ENCODE measurements at places on chromosomes 4 and X. TPM values are rescaled to one million over a fixed set of nuclear protein-coding genes. Genes with fewer than 3 reads are reported as not detected.

- H3K27me3 ChIP-seq: peaks cover 9% of the 10 kb centered on the region
- H3K27ac ChIP-seq: no peak overlapping the region
- no peak overlapping the region for H3K4me3 ChIP-seq
- H3K4me1 ChIP-seq: no peaks in the 10 kb centered on the region
- no peak for DNase-seq
Observed at GRCh38 chr4:47312170-47312569, 151.3 kb downstream of the COMMD8 start.

GRCh38 chr4:134762053-134762452 is 560.5 kb upstream of the PABPC4L start:
- H3K36me3 ChIP-seq: no peaks in the 10 kb centered on the region
- no peak overlapping the region for H3K4me3 ChIP-seq
- DNase-seq: no peak
- H3K4me1 ChIP-seq: no peaks in the 10 kb centered on the region
- no peaks in the 10 kb centered on the region for H3K27me3 ChIP-seq

- H3K36me3 ChIP-seq: no peaks in the 10 kb centered on the region
- H3K27ac ChIP-seq: no peak overlapping the region
- no peaks in the 10 kb centered on the region for H3K4me1 ChIP-seq
- no peak for DNase-seq
- H3K4me3 ChIP-seq: no peak overlapping the region
Observed at GRCh38 chr4:82508806-82509428, 52.9 kb downstream of the TMEM150C start.

GRCh38 chrX:21509912-21510311 is 135.7 kb downstream of the CNKSR2 start:
- no peaks in the 10 kb centered on the region for H3K36me3 ChIP-seq
- peaks cover 19% of the 10 kb centered on the region for H3K4me1 ChIP-seq
- DNase-seq: no peak
- H3K4me3 ChIP-seq: no peak overlapping the region
- H3K27me3 ChIP-seq: no peaks in the 10 kb centered on the region
- H3K27ac ChIP-seq: peak overlapping the region; percentile 49

DNA sequence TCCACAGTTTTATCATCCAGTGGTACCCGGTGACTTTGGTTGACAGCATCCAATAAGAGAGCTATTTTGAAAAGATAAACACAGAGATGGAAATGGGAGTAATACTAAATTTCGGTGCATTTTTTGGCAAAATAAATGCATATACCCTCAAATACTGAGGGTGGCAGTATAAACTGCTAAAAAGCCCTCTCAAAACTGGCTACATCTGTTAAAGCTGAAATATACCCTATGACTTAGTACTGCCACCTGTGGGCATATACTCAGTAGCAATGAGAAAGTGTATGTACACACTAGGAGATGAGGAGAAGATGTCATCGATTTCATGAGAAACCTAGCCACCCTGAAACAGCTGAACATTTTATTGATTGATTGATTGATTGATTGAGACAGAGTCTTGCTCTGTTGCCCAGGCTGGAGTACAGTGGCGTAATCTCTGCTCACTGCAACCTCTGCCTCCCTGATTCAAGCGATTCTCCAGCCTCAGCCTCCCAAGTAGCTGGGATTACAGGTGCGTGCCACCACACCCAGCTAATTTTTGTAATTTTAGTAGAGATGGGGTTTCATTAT is 12.2 kb upstream of the TMEM128 start:
- H3K36me3 ChIP-seq: no peaks in the 10 kb centered on the region
- DNase-seq: no peak
- no peaks in the 10 kb centered on the region for H3K4me1 ChIP-seq
- peaks cover 8% of the 10 kb centered on the region for H3K27me3 ChIP-seq

GRCh38 chr4:152094970-152095700 is 334.3 kb upstream of the GATB start:
- no peak overlapping the region for H3K27ac ChIP-seq
- no peak for DNase-seq
- no peaks in the 10 kb centered on the region for H3K27me3 ChIP-seq
- H3K36me3 ChIP-seq: peaks cover 1% of the 10 kb centered on the region
- H3K4me1 ChIP-seq: peaks cover 13% of the 10 kb centered on the region

DNA sequence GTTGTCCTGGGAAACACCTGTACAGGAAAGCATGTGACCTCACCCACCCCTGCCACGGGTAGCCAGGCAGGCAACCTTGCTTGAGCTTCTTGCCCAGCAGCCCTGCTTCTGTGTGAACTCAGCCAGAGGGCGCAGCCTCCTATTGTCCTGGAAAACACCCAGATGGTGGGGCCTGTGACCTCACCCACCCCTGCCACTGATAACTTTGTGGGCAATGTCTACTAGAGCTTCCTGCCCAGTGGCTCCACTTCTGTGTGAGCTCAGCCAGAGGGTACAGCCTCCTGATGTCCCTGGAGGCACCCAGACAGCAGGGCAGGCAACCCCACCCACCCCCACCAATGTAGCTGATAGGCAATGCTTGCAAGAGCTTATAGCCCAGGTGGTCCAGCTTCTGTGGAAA is 146.3 kb downstream of the DTHD1 start:
- H3K4me1 ChIP-seq: no peaks in the 10 kb centered on the region
- peaks cover 5% of the 10 kb centered on the region for H3K27me3 ChIP-seq

DNA sequence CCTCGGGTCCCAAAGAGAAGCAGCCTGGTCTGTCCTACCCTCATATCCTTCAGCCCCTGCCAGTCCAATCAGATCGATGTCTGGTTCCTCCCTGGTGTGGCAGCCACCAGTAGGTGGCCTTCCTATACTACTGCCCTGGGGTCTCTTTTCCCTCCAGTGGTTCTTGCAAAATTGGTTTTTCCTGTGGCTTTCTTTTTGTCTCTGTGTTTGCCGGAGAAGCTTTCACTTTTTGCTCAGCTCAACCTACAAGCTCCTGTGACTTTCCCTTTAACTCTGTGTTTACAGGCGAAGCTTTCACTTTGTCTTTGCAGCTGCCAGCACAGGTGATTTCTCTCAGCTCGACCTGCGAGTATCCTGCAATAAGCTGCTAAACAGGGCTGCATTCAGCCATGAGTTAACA is 46.8 kb downstream of the UGT2A3 start:
- no peak overlapping the region for H3K27ac ChIP-seq
- peaks cover 5% of the 10 kb centered on the region for H3K27me3 ChIP-seq
- H3K4me3 ChIP-seq: no peak overlapping the region
- no peaks in the 10 kb centered on the region for H3K36me3 ChIP-seq

DNA sequence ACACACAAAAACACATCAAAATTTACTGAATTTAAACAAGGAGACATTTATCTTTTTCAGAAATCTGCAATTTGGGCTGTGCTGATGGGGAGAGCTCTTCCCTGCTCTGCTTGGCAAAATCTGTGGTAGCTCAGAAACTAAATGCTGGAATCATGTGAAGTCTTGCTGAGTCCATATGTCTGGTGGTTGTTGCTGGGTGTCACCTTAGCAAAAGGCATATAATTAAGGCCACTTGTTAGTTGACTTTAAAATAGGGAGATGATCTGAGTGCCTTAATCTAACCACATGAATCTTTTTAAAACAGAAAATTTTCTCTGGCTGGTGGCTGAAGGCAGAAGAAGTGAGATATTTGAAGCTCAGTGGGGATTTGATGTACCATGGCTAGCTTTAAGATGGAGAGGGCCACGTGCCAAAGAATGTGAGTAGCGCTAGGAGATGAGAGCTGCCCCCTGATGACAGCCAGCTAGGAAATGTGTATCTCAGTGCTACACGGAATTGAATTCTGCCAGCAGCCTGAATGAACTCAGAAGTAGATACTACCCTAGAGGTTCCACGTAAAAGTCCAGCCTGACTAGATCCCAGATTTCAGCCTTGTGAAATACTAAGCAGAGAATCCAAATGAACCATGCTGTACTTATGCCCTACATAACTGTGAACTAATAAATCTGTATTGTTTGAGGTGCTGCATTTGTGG is 7.6 kb upstream of the GUF1 start:
- no peak for DNase-seq
- H3K4me3 ChIP-seq: no peak overlapping the region
- no peaks in the 10 kb centered on the region for H3K36me3 ChIP-seq
- no peak overlapping the region for H3K27ac ChIP-seq

DNA sequence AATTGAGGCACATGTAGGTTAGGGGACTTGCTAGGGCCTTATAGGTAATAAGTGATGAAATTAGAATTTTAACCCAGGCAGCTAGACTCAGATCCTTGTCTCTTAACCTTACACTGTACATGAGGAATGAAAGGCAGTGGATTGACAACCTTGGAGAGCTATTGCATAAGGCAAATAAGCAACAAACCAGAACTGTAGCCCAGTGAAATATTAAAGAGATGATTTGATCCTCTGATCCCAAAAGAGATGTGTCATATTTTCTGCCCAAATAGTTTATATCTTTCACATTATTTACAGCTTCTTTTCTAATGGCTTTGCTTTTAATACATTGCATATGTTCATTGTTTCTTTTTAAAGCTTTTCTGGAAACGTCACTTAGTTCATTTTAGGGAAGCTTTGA is 252.6 kb downstream of the ANK2 start:
- no peak overlapping the region for H3K4me3 ChIP-seq
- DNase-seq: no peak

Gene RENBP
- 13.1 TPM for total RNA-seq

Gene TECRL
- total RNA-seq: not detected

DNA sequence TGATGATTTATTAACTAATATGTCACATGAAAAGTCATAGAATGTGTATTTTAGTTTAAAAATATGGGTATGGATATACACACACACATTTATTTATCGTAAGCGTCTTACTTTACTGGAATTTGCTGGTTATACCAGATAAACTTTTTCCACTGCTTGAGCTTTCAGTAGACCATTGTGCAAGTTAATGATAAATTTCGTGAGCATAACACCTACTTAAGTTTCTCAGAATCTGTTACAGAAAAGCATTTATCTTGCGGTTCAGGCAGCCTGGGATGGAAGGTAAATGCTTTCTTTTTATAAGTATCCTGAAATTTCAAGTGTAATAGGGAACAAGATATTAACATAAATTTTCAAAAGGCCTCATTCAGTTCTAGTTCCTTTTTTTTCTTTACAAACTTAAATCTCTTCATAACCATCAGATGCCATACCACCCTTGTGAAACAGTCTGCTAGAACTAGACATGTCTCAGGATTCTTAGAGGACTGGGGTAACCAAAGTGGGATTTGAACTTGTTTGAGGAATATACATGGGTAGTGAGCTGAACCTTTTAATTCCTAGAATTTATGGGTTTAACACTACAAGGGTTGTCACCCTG is 27.7 kb downstream of the ATP7A start:
- no peak overlapping the region for H3K27ac ChIP-seq
- no peak overlapping the region for H3K4me3 ChIP-seq
- peaks cover 8% of the 10 kb centered on the region for H3K4me1 ChIP-seq
- no peaks in the 10 kb centered on the region for H3K36me3 ChIP-seq

- peak; percentile 53 for DNase-seq
- H3K27me3 ChIP-seq: no peaks in the 10 kb centered on the region
- H3K4me1 ChIP-seq: no peaks in the 10 kb centered on the region
- no peak overlapping the region for H3K27ac ChIP-seq
Observed at GRCh38 chrX:80354966-80355465, 65.2 kb upstream of the TENT5D start.

GRCh38 chr4:8385611-8386010 is 54.9 kb downstream of the ACOX3 start:
- DNase-seq: peak; percentile 47
- H3K36me3 ChIP-seq: peaks cover 31% of the 10 kb centered on the region
- no peaks in the 10 kb centered on the region for H3K27me3 ChIP-seq
- peaks cover 14% of the 10 kb centered on the region for H3K4me1 ChIP-seq
- no peak overlapping the region for H3K27ac ChIP-seq

GRCh38 chrX:64152857-64153256 is 52.7 kb downstream of the AMER1 start:
- H3K27me3 ChIP-seq: no peaks in the 10 kb centered on the region
- no peak overlapping the region for H3K27ac ChIP-seq
- DNase-seq: no peak

- H3K36me3 ChIP-seq: no peaks in the 10 kb centered on the region
- no peak for DNase-seq
- peaks cover 37% of the 10 kb centered on the region for H3K4me1 ChIP-seq
- no peak overlapping the region for H3K4me3 ChIP-seq
- H3K27ac ChIP-seq: peak overlapping the region; percentile 83
Observed at GRCh38 chr4:54165438-54165837, 63.7 kb upstream of the PDGFRA start.

DNA sequence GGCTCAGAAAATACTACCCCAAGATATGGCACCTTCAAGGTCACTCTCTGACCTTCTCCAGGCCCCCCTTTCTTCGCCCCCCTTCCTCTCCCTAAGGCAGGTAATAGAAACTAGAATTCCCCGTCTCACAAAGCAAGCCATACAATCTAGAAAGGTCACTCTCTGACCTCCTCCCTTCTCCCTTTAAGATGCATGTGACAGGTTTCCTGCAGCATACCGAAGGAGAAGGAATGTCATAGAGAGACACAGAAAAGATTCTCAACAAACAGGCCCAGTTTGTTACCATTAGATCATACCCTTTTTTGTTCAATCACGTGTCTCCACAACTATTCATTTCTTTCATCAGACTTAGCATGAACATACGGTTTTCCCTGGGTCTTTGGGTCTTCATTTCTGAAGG is 51.2 kb upstream of the RBMXL3 start:
- H3K4me1 ChIP-seq: no peaks in the 10 kb centered on the region
- H3K36me3 ChIP-seq: peaks cover 25% of the 10 kb centered on the region
- no peak overlapping the region for H3K27ac ChIP-seq
- no peaks in the 10 kb centered on the region for H3K27me3 ChIP-seq

GRCh38 chr4:17757621-17758020 is 23.8 kb downstream of the FAM184B start:
- H3K27me3 ChIP-seq: peaks cover 25% of the 10 kb centered on the region
- peaks cover 5% of the 10 kb centered on the region for H3K4me1 ChIP-seq
- no peaks in the 10 kb centered on the region for H3K36me3 ChIP-seq
- DNase-seq: no peak
- no peak overlapping the region for H3K4me3 ChIP-seq
- no peak overlapping the region for H3K27ac ChIP-seq

Gene CENPVL1
- total RNA-seq: not detected

- H3K4me3 ChIP-seq: no peak overlapping the region
- peaks cover 7% of the 10 kb centered on the region for H3K27me3 ChIP-seq
Observed at GRCh38 chr4:139934057-139934707, 219.8 kb downstream of the MAML3 start.

DNA sequence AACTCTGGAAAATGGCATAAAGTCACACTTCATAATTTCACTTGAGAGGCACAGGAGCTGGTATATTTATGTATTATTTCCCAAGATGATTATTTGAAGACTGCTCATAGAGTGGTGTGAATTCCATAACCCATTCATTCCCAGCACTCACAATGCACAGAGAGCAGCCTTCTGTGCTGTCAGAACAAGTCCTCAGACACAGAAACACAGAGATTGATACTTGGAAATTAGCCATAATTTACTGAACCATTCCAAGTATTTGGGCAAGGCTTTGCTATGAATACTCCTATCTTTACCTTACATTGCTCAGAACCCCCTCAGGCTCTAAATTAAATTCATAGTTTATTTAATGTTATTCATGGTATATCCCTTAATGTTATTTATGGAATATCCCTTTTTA is 53.6 kb downstream of the PABPC4L start:
- no peak overlapping the region for H3K4me3 ChIP-seq
- no peaks in the 10 kb centered on the region for H3K27me3 ChIP-seq
- DNase-seq: no peak
- H3K27ac ChIP-seq: no peak overlapping the region

Measured in chondrocyte (in vitro differentiated cells).